Fibroblast of skin of right quadriceps (primary cell): ENCODE measurements at places on chromosomes 3 and 15.

GRCh38 chr3:31157893-31158620 is 263.6 kb upstream of the GADL1 start:
- DNase-seq = peak; percentile 91

DNA sequence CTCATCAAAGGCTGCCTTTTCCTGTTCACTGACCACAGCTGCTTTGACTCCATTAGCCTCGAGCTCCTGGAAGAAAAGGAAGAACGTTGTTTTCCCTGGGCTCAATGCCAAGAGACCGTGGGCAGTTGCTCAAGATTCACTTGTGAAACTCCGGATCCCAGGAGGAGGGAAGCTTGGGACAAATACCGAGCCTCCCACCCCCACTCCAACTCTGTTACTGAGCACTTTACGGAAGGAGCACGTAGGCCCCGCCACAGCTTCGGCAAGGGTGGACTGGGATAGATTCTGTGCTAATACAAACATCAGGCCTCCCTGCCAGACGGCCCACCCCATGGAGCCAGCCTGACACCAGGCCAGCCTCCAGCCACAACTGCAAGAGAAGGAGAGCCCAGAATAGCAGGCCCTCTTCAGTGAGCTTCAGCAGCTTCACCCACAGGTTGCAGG is 10.8 kb upstream of the FANCD2 start:
- peak; percentile 95 for DNase-seq

DNA sequence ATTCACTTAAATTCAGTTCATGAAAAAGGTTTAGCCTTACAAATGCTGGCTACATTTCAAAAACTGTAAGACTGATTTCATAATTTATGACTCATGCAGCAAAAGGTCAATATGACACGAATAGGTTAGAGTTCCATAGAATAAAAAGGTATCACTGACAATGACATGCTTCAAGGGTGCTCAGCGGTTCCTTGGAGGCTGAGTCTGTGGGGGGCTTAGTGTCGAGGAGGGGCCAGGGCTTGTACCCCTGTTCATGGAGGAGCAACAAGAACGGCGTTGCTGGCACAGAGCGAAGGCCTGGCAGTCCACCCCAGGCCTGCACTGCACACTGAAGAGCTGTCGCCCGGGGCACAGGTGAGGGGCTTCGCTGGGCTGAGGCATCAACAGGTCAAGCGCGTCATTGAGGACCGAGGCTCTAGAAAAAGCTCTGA is 174.2 kb downstream of the NR1D2 start:
- DNase-seq = peak; percentile 63

DNA sequence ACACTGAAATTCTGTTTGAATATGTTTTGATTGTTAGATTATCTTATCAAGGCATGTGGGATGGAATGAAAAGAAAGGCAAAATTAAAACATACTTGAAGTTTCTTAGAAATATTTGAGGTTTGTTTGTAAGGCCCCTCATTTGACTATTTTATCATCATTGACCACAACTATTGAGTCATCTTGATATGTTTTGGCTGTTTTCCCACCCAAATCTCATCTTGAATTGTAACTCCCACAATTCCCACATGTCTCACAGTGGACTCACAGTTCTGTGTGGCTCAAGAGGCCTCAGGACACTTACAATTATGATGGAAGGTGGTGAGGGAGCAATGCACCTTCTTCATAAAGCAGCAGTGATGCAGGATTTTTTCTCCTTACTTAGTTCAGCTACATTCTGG is 917.1 kb downstream of the PLOD2 start:
- peak; percentile 91 for DNase-seq

GRCh38 chr3:36709826-36710365 is 54.5 kb downstream of the DCLK3 start:
- no peak for DNase-seq

GRCh38 chr3:188270423-188270972 is 116.5 kb downstream of the LPP start:
- peak; percentile 99 for DNase-seq

- DNase-seq = peak; percentile 46
Measured at GRCh38 chr3:12143949-12144504, 14.7 kb downstream of the TIMP4 start.

- no peak for DNase-seq
Measured at GRCh38 chr3:154783521-154783931, 296.6 kb upstream of the MME start.

DNA sequence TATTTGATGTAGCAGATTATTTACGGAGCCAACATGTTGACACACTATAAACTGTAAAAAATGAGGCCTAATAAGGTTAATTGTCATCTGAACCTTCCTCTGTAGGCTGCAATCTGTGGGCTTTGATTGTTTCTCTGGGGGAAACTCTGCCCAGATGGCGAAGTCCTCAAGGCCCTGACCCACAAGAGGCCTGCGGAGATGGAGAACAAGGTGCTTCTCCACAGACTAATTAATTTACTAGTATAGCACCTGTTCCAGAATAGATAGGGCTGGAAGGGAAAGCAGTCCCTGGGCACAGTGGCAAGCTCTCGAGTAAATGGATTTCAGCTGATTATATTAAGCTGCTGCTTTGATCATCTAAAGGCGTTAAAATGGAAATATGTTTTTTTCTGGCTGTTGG is 338.8 kb upstream of the DNAJC19 start:
- no peak for DNase-seq

- no peak for DNase-seq
Measured at GRCh38 chr3:100189444-100189964, 71.3 kb upstream of the TBC1D23 start.

DNA sequence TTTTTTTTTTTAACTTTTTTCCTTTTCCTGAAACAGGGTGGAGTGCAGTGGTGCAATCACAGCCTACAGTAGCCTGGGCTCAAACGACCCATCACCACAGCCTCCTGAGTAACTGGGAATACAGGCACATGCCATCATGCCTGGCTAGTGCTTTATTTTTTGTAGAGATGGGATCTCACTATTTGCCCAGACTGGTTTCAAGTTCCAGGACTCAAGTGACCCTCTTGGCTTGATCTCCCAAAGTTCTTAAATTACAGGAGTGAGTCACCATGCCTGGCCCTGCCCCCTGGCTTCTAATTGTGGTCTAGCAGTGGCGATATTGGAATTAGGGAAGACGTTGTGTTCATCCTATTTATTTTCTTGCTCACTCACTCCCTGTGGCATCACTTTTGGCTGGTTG is 1138.4 kb downstream of the SI start:
- DNase-seq = no peak

- DNase-seq = peak; percentile 33
Measured at GRCh38 chr3:27976933-27977332, 254.8 kb upstream of the EOMES start.

DNA sequence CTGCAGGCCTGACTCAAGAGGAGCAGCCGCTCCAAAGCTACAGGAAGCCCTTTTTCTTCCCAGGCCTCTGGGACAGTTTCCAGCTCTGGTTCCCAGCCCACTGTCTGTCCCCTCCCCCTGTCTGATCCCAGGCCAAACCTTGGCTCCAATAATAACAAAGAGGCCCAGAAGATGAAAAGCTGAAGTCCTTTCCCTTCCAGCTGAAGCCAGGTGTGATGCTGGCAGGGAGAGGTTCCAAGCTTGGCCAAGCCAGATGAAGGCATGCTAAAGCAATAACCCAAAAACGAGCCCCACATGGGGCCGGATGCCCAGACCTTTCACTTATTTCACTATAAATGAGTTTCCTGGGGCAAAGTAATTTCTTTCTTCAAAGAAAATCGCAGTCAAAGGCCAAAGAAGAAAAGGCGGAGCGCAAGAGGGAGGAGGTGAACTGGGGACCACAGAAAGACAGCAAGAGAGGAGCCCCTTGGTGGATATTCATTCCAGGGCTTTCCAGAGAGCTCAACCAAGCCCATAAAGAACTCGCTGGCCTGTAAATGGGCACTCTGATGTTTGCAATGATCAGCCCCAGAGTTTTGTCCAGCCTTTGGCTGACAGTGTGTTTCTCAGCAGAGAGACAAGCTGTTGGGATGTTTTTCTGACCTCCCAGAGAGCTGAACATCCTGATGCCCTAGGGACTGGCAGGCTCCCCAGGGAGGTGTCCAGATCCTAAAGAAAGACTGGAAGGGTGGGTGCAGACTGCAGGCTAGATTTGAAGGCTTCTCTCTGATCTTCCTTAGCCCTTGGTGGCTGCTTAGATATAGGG is 157.6 kb downstream of the UACA start:
- peak; percentile 85 for DNase-seq

GRCh38 chr15:64229129-64229724 is 66.4 kb upstream of the PPIB start:
- no peak for DNase-seq

DNA sequence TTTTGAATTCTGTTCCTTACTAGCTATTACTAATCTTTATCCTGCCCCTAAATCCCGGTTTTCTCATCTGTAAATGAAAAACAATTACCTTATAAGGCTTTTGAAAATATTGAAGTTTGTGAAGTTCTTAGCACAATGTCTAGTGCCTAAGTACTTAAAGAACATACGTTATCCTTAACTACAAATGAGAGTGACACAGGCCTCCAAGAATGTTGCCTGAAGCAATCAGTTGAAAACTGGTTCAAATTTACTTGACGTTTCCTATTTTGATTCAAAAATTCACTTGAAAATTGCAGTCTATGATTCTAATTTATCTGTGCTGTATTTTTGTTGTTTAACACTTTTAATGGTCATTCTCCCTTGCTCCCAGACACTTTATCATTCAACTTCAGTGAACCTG is 3.2 kb downstream of the SENP7 start:
- DNase-seq = peak; percentile 77

DNA sequence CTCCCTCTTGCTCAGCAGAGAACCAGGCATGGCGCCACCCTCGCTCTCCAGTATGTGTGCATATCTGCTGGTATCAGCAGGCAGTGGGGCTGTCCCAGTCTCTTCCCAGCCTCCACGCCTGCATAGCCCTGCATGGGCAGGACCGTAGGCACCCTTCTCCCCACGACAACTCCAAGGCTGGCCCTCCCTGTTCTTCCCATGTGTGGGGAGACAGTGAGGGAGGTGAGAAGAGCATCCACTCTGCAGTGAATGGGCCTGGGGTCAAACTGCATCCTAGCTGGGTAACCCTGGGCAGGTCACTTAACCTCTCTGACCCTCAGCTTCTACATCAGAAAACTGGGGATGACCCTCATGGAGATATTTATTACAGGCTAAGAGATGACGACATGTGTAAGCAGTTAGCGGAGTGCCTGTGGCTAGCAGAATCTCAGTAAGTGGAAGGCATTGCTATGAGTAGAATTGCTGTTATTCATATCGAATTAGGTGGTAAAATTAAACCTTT is 13.3 kb upstream of the SSUH2 start:
- peak; percentile 35 for DNase-seq

- DNase-seq = peak; percentile 49
Measured at GRCh38 chr15:51382787-51383186, 41.3 kb downstream of the GLDN start.

GRCh38 chr3:184737641-184738505 is 26.0 kb upstream of the MAGEF1 start:
- DNase-seq = peak; percentile 79

DNA sequence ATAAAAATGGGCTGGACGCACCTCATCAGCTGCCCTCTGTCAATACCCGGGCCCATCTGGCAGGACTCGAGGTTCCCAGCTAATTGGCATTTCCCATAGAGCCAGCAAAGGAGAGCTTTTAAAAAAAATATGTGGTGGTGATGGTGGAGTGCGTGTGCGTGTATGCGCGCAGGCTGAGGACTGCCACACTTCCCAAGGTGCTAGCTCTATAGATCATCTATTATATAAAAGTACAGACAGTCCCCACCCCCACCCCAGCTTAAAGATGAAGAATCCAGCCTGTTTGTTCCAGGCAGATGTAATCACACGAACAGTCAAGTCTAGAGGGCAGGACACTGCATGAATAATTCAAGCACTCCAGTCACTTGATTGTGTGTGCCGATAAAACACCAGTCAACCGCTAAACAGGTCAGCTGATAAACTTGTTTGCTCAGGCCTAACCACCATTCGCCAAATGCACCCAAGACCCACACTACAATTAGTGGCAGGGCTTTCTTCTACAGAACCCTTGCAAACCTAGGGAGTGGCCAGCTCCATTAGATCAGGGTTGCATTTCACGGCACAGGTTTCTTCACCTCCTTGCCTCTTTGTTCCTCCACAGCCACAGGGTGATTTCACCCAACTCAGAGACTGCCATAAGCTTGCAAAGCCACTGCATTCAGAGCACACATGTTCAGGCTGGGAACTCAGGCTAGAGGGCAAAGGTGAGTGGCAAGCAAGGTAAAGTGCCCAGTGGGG is 5.8 kb downstream of the TLE3 start:
- no peak for DNase-seq

DNA sequence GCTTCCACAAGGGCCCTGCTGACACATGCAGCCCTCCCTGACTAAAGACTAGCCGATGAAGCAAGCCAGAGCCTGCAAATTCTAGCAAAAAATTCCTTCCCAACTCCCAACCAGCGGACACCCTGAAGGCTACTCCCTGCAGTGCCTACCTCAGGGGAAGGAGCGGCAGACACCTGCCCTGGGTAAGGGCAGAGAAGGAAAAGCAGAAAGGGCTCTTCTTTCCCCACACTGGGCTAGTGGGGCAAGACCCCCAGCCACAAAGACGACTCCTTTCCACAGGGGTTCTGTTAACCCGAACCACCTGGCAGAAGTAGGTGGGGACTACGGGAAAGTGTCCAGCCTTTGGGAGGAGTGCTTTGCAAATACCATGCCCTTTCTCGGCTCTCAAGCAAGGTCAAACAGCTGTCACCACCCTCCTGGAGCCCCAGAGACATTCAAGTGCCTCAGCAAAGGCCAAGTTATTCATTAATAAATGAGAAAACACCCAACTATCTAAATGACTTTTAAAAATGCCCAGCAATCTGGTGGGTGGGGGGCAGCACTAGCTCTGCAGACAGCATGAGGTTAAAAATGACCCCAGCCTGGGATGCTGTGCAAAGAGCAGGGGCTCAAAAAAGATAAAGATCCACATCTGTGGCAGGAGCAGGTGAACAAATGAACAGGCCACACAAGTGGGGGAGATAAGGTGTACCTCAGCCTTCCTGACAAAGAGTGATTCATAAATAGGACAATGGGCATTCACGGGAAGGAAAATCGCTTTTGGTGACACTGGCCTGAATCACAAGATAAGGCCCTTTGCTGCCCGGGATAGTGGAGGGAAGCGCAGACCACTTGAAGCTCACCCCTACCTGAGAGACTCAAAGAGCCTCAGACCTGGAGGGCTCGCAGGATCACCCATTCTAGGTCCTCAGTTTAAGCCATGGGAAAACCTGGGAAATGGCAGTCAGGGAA is 33.0 kb downstream of the CCDC12 start:
- no peak for DNase-seq
